ENCODE measurements at places on chromosomes 6 and 20.

GRCh38 chr6:28789553-28790083, 134.2 kb downstream of the TRIM27 start:
- no peak for DNase-seq
- H3K27ac ChIP-seq, result no peak overlapping the region
- peaks cover 77% of the 10 kb centered on the region for H3K27me3 ChIP-seq
- H3K36me3 ChIP-seq, result no peaks in the 10 kb centered on the region
- no peak overlapping the region for H3K4me3 ChIP-seq

GRCh38 chr20:49591217-49591865, 23.4 kb upstream of the PTGIS start:
- peak overlapping the region; percentile 95 for H3K27ac ChIP-seq
- no peaks in the 10 kb centered on the region for H3K27me3 ChIP-seq
- H3K36me3 ChIP-seq, result no peaks in the 10 kb centered on the region
- H3K4me1 ChIP-seq, result peaks cover 28% of the 10 kb centered on the region
- H3K4me3 ChIP-seq, result no peak overlapping the region

DNA sequence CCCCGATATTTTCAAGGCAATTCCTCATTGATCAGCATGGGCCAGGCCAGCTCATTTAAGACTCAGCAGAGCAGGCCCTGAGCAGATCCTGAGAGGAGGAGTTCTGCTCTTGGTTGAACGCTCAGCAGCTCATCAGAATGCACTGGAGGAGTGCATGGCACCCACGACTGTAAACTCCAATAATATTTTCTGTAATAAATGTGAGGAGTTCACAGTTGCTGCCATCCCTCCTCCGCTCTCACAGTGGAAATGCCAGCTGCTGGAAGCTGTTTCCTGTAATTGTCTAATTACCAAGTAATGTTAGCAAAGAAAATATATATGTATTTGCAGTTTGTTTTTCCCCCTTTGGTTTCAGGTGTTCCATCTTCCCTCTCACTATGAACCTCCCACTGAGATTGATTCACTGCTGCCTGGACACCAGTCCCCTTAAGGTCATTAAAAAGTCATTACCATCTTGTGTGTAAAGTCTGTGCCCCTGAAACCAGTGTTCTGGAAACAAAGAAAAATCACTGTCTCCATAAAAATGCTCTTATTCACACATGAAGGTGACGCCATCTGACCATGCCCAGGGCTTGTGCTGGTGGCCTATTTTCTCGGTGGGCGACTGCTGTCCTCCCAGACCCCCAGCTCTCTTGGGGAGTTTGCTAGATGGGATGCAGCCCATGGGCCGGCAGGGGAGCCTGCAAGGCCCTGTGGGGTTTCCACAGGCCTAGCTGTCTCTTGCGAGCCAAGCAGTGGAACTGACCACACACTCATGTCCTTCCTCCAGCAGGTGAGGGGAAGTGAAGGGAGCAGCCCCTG, 374.2 kb downstream of the ZFAND3 start:
- DNase-seq, result no peak
- no peaks in the 10 kb centered on the region for H3K36me3 ChIP-seq
- no peak overlapping the region for H3K27ac ChIP-seq
- H3K27me3 ChIP-seq, result no peaks in the 10 kb centered on the region

- no peaks in the 10 kb centered on the region for H3K4me1 ChIP-seq
- H3K4me3 ChIP-seq, result peak overlapping the region; percentile 64
- no peaks in the 10 kb centered on the region for H3K27me3 ChIP-seq
- DNase-seq, result peak; percentile 94
- H3K36me3 ChIP-seq, result no peaks in the 10 kb centered on the region
- H3K27ac ChIP-seq, result peak overlapping the region; percentile 81
Observed at GRCh38 chr6:29748391-29749307, 25.4 kb downstream of the HLA-F start.
